NCI-H1417 (cell line): ENCODE measurements at places on chromosomes 11 and 22.

GRCh38 chr22:24118689-24119384, 62.5 kb upstream of the SUSD2 start:
- no peak for DNase-seq

DNA sequence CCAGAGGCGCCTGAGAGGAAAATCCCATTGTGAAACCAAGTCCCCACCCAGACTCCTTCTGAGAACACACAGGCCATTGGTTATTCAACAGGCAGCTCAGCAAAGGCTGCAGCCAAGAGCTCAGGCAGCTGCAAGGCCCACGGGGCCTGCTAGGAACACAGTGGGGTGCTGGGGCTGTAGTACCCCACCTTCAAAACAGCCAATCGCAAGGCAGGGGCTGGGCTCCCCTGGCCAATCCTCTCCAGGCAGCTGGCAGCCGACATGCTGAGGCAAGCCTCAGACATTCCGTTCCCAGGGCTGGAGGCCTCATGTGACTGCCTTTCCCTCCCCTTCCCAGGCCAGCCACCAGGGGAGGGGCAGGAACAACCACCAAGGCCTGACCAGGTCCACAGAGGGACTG, 6.6 kb downstream of the PRODH start:
- no peak for DNase-seq

- DNase-seq, result no peak
Measured at GRCh38 chr22:50323900-50324299, 2.9 kb downstream of the DENND6B start.

DNA sequence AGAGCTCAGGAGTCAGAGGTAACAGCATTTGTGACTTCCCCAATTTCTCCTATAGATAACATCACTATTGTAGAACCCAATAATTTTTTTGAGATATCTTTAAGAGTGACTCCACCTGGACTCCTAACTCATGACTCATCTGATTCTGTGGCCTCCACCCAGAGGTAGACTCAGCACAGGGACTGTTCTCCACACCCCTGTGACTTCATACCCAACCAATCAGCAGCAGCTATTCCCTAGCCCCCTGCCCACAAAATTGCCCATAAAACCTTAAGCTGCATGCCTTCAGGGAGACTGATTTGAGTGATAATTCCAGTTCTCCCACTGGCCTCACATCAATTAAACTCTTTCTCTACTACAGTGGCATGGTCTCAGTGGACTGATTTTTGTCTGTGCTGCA, 475.4 kb upstream of the FAT3 start:
- DNase-seq, result no peak

DNA sequence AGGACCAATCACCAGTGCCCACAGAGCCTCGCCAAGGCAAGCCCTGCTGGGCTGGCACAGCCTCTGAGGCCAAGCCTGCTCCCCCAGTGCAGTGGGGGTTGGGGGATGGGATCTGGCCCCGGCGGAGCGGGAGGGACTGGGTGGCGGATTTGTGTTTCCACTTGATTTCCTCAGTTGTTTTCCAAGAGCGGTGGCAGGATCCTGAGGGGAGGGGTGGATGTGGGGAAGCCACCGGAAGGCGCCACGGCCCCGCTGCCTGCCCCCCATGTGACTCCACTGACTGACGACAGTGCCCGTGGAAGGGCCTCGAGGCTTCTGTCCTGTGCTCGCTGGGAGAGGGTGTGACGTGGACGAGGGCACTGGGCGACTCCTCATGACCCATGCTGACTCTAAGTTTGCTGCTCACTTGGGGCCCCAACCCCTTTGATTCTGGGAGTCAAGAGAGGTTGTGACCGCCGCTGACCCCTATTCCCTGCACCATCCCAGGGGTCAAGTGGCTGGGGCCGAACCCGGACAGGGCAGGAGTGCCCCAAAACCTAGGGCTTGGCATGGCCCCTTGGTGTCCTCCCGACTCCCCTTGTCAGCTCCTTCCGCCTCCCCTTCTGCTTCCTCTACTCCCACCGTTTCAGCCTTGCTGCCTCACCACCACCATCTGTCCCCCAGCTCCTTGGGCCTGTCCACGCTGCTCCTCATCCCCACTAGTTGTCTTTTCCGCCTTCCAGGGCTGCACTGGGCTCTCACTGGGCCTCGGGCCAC, 23.5 kb upstream of the PICK1 start:
- DNase-seq, result no peak

DNA sequence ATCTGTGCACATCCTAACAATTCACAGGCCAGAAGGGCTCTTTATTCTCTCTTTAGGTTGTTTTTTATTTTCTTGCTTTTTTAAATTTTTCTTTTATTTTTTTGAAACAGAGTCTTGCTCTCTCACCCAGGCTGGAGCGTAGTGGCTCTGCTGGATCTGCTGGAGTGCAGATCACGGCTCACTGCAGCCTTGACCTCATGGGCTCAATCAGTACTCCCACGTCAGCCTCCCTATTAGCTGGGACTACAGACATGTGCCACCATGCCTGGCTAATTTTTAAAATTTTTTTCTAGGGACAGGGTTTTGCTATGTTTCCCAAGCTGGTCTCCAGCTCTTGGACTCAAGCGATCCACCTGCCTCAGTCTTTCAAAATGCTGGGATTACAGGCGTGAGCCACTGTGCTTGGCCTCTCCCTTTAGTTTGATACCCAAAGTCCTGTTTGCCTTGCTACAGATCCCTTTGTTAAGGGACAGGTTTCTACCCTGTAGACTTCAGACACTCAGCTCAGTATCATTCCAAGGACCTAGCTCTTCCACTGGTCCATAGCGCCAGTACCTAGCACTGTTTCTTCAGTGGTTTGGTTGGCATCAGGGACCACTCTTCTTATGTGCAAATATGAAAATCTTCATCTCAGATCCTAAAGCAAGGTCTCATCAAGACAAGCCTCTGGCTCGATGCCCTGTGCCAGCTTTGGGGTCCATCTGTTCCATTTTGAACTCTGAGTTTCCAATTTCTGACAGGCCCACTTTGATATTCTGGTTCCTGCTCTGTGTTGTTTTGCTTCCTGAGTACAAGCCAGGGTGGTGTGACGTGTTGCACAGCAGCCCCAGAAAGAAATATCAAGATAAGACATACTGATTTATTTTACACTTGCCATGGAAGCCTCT, 211.7 kb downstream of the FAT3 start:
- no peak for DNase-seq

DNA sequence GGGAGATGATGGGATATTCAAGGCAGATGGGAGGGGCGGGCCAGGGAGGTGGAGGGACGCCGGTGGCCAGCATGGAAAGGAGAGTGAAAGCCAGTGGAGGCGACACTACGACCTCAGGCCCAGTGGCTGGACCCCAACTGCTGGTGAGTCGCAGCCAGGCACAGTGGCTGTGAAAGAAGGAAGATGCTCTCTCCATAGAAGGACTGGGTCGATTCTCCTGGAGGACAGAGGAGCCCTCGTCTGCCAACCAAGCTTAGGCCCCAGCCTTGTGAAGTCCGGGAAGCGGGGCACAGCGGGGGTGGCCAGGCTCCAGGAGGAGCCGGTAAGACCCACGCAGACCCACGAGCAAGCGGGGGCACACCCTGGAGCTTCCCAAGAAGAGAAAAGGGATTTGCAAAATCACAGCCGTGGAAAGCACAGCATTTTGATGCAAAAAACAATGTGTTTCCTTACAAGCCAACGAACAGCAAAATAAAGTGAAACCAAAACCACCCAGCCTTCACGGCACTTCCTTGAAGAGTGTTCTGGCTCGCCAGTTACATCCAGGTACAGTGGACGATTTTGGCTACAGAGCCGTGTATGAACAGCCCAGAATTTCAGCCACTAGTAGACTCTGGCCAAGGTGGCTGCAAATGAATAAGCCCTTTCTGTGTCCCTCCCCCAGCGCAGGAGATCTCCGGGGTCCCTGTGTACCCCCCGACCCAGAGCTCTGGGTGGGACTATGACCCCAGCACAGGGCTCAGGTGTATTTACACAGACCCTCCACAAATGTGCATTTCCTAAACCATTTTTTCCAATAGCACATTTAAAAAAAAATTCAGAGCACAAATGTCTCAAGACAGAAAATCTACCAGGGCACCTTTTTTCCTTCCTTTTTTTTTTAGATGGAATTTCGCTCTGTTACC, 96.9 kb downstream of the TRMU start:
- DNase-seq, result no peak

DNA sequence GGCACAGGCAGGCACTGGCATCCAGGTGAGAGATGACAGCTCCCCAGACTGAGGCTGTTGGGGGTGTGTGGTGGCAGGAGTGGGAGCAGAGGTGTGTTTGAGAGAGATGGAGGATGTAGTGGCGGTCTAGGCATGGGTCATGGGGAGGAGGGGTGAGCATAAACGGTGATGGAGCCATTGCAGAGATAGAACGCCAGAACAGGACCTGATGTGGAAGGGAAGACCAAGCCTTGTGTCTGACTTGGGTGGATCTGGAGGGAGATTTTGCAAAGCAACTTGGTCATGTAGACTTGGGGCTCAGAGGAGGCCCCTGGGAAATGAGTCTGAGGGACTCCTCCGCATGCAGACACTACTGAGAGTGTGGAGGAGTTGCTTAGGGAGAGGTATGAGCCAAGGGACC, 50.0 kb upstream of the CLDN5 start:
- no peak for DNase-seq

DNA sequence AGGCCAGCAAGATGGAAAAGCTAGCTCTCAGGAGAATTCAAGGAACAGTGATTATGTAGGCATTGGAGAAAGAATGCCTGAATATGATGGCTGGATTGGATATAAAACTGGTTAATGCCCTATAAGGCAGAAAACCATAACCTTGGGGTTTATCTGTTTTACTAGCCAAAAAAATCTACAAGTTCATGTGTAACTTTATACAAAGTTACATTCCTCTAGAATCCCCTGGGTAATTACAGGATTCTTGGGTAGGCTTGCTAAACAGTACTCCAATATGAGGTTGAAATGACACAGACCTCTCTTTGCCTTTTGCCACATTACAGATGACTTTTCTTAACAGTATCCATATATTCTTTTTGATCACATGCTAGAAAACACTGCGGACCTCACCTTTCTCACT, 26.0 kb downstream of the TSPAN18 start:
- no peak for DNase-seq

- DNase-seq, result no peak
Measured at GRCh38 chr11:95917193-95918036, 6.5 kb downstream of the MTMR2 start.

DNA sequence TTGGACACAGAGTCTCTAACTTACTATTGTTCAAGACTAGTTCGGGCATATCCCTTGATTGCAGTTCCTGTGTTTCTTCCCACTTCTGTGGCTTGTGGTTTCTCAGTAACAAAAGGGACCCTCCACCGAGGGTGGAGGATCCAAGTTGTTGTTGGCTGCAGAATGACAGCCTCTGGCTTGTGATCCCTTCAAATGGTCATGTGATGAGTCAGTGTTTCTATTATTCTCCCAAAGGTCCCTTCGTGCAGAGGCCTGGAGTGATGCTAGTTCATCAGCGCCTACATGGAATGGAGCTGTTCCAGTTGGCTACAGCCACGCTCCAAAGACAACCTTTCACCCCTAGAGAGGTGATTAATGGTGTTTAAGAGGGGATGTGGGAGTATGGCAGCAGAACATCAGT, 2.6 kb upstream of the VWCE start:
- no peak for DNase-seq

DNA sequence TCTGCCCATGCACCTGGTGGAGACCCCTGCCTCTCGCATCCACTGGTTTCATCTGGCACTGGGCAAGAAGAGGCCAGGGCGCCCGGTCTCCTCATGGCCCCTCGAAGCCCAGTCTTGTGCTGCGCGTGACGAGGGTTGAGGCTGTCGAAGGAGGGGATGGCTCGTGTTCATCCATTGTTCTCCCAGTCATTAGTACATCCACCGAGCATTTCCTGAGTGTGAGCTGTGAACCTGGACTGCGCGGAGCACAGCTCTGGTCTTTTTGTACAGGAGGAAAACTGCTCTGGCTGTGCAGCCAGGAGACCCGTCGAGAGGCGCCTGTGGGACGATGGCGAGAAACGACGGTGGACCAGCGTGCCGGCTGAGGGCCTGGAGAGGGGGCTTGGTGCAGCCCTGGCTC, 6.8 kb downstream of the CACNA1I start:
- no peak for DNase-seq

GRCh38 chr11:73325036-73325981, 17.2 kb downstream of the ARHGEF17 start:
- DNase-seq, result no peak

DNA sequence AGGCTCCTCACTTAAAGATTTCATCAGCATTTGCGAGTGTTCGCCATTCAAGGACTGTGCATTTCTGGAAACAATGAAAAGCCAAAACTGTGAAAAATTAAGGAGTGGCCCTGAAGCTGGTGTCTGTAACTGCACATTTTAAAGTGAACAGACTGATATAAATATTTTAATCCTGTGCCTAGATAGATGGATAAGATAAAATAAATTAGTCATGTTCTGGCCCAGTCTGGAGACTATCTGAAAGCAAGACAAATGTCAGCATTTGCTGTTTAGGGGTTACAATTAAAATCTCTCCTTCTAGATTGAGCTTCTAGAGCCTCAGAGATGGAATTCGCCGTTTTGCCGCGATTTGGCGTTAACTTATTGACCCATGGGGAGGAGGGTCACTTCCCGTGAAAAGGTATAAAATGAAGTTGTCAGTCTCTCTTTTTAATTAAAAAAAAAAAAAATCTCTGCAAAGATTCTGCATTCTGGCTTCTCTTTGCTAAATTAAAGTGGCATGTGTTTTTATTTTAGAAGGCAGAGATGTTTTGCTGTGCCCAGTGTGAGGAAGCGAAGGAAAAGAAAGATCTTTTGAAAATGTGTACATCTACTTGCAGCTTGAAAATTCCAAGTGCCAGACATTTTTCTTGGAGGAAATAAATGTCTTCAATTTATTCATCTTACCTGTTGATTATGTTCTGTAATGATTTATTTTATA, 79.7 kb upstream of the WNT7B start:
- no peak for DNase-seq

- no peak for DNase-seq
Measured at GRCh38 chr11:25776238-25776637, 555.7 kb upstream of the ANO3 start.

DNA sequence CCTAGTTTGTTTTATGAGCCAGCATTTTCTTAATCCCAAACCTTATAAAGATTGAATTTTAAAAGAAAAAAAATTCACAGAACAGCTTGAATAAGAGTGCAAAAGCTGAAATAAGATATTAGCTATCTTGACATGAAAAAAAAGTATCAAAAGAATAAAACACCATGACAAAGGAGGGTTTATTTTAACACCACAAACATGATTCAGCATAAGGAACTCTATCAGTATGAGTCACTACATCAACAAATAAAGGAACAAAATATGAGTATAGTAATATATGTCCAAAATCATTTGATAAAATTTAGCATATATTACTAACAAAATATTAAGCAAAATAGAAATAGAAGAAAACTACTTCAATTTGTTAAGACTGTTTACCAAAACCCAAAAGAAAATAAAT, 9.6 kb upstream of the LMO1 start:
- no peak for DNase-seq

DNA sequence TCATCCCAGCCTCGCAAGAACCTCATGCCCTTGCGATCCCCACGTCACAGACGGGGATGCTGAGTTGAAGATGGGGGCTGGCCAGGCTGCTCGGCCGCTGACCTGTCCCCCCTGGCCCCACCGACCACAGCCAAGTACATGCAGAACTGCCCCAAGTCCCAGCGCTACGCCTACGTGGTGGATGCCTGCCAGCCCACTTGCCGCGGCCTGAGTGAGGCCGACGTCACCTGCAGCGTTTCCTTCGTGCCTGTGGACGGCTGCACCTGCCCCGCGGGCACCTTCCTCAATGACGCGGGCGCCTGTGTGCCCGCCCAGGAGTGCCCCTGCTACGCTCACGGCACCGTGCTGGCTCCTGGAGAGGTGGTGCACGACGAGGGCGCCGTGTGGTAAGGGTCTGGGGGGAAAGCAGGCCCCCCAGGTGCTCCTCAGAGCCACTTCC, 10.0 kb downstream of the MUC5B start:
- no peak for DNase-seq

GRCh38 chr22:44410451-44410991, 87.5 kb downstream of the RTL6 start:
- DNase-seq, result peak; percentile 56
